ENCODE measurements at places on chromosomes 2 and 18.

- no peak for DNase-seq
Measured at GRCh38 chr2:240351826-240352426, 83.5 kb upstream of the GPC1 start.

- peak; percentile 65 for DNase-seq
Measured at GRCh38 chr18:24268784-24269550, 128.7 kb downstream of the OSBPL1A start.

- DNase-seq = peak; percentile 83
Measured at GRCh38 chr2:159010340-159010739, 41.9 kb downstream of the TANC1 start.

DNA sequence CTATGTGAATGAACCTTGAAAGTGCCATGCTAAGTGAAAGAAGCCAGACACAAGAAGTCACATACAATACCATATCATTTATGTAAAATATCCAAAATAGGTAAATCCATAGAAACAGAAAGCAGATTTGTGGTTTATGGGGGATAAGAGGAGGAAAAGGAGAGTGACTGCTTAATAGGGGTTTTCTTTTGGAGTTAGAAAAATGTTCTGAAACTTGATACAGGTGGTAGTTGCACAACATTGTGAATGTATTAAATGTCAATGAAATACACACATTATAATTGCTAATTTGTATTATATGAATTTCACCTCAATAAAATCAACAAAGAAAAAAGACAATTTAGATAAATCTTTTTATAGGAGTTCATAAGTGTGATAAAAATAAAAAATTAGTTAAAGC, 37.1 kb downstream of the MEMO1 start:
- DNase-seq = no peak

DNA sequence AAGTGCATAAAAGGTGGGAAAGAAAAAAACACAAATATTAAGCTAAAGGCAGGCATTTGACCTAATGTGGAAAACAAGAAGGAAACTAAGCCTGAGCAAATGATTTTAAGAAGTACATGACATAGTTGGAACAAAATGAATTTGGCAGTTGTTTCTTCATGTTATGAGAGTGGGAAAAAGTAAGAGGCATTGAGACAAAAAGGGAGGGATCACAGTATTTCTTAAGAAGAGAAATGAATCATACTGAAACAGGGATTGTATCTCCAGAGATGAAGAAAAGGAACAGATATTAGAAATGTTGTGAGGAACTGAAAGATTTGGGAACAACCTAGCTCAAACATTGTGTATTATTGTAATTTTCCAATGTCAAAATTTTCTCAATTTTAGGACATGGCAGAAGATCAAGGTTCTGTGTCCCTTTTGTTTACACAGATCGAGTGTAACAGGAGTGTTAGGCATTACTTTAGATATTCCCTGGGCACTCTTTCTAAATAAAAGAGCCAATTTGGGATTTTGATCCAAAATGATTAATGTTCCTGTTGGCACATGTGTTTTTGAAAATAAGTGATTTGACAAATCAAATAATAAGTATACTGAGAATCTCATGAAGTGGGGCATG, 98.6 kb downstream of the CALCRL start:
- no peak for DNase-seq

DNA sequence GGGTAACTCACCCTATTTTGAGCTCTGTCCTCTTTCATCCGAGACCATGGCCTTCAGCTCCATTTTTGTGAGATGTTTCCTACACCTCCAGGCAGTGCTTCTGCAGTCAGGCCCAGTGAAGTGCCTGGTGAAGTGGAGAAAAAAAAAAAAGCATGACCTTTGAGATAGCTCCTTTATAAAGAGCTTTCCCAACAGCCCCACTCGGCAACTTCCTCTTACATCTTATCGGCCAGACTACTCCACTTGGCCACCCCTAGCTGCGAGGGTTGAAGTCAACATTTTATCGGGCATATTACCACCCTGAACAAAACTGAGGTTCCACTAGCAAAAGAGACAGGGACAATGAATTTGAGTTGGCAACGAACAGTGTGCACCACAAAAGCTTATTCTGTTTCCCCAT, 124.8 kb upstream of the RNF152 start:
- DNase-seq = no peak

GRCh38 chr2:134429886-134430285, 176.0 kb downstream of the MGAT5 start:
- no peak for DNase-seq

GRCh38 chr2:217886091-217886490, 116.7 kb downstream of the TNS1 start:
- no peak for DNase-seq

DNA sequence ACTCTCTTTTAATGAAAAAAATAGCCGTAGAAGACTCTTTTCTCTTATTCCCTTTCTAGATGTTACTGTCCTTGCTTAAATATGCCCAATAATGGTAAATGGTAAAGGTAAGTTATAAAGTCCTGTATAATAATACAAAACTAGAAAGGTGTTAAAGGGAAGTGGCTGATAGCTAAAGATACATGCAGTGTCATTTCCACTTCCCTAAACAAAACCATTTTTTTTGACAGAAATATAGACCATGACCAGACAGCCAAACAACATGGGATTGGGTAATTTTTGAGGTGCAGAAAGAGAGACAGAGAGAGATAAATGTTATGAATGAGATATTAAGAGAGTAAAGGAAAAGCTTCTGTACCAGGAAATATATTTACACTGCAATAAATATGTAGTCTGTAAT, 731.7 kb upstream of the REG3G start:
- DNase-seq = no peak
